Occipital lobe (tissue), 3 donors: ENCODE measurements at places on chromosomes 7 and 10. TPM values are rescaled to one million over a fixed set of nuclear protein-coding genes. Genes with fewer than 3 reads are reported as not detected.

ATRNL1 gene
- 856 TPM for total RNA-seq

AOC1 gene
- not detected for total RNA-seq

FOXI2 gene
- total RNA-seq = not detected

ADCYAP1R1 gene
- total RNA-seq = 53.0 TPM

GRM3 gene
- total RNA-seq = 179 TPM

ANKRD1 gene
- total RNA-seq = not detected

NCF1 gene
- total RNA-seq = not detected

AASS gene
- total RNA-seq = 19.3 TPM
